ENCODE measurements at places on chromosomes 12 and 14.

DNA sequence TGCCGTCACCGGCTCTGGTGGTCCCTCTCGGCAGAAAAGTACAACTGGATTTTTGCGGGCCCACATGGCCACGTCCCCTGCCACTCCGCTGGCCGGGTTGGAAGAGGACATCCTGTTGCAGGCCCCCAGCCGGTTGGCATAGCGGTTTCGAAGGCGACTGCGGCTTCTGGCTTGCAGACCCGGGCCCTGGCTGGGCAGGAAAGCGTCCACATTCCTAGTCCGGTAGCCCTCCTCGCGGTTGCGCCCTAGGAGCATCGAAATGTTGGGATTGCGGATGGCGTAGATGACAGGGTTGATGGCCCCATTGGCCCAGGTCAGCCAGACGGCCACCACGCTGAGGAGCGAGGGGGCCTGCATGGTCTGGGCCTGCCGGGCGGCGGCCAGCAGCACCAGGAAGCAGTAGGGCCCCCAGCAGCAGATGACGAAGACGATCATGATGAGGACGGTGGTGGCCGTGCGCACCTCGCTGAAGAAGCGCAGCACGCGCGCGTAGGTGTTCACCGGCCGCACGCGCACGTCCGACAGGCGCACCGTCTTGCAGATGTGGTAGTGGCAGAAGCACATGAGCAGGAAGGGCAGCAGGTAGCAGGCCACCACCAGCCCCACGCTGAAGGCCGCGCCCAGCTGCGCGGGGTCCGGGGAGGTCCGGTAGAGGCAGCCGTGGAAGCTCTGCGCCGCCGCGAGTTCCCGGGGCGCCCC is 1.2 kb downstream of the GPR135 start:
- peak; percentile 39 for DNase-seq

GRCh38 chr14:31855262-31855661 is 221.8 kb upstream of the ARHGAP5 start:
- no peak for DNase-seq

- DNase-seq = no peak
Observed at GRCh38 chr12:56590237-56590830, 39.8 kb downstream of the BAZ2A start.

GRCh38 chr14:96452684-96453083 is 49.5 kb upstream of the PAPOLA start:
- DNase-seq = no peak

GRCh38 chr14:63857466-63858030 is 4.7 kb downstream of the SYNE2 start:
- peak; percentile 49 for DNase-seq

DNA sequence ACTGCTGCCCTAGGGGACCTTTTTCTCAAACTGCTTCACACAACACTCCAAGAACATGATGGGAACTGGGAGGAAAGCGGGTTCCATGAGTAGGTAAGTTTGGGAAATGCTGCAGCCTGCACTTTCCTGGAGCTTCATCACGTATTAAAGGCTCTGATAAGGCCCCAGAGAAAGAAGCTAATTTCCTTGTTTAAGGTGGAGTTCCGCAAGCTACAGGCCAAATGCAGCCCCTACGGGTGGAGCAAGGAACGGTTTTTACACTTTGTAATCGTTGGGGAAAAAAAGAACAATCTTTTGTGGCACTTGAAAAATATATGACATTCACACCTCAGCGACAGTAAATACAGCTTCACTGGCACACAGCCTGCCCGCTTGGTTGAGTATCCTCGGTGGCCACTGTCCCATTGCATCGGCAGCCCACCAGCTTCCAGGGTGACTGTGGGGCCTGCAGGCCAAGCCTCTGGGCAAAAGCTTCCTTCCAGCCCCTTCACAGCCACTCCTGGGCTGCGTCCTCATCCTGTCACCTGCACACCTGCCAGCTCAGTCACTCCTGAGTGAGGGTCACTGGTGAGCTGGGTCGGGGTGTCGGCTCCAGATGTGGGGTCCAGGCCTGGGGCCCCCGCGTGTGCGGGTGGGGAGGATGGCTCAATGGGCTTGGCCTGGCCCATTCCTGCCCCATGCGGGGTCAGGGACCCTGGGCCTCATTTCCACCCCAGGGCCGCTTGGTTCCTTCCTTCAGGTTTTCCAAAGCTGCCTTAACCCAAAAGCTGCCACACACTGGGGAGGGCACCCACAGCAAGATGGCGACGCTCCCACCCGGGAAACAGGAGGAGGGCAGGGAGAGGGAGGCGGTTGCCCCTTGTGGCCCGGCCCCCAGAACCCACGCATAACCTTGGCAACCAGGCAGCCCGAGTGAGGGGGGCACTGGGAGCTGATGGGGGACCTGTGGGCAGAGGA is 2.4 kb downstream of the AMN start:
- DNase-seq = no peak

DNA sequence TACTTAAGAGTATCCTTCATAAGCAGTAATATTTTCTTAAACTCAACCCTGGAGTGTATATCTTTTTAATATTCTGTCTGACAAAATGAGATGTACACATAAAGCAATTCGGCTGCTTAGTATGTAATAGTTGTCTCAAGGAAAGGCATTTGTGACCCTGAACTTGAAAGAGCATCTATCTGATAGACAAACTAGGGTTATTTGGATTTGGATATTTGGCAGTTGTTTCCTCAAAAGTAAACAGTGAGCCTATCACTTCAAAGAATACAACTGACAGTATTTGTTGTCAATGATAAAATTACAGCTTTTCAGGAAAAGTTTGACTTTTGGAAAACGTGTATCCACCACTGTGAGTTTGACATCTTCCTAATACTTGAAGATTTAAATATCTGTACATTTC is 123.4 kb downstream of the TGFB3 start:
- DNase-seq = no peak

GRCh38 chr12:53419756-53420155 is 3.9 kb upstream of the AMHR2 start:
- no peak for DNase-seq

GRCh38 chr14:103568952-103569351 is 6.2 kb downstream of the COA8 start:
- no peak for DNase-seq

- no peak for DNase-seq
Observed at GRCh38 chr12:99611599-99611998, 36.0 kb upstream of the GARIN6 start.

DNA sequence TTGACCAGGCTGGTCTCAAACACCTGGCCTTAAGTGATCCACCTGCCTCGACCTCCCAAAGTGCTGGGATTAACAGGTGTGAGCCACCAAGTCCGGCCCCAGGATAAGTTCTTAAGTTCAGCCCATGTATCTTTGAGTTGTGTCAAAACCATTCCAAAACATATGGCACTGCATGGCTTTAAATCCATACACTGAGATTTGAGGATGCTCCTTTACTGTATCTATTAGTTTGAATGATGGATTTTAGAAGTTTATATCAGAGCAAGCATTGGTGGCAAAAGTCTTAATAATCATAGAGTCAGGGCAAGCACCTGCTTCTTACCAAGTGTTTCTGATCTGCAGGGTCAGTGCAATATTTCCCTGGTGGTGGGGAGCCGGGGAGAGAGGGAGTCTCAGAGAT is 6.1 kb downstream of the KRT6B start:
- no peak for DNase-seq

GRCh38 chr12:114477989-114478395 is 72.0 kb upstream of the TBX5 start:
- no peak for DNase-seq

DNA sequence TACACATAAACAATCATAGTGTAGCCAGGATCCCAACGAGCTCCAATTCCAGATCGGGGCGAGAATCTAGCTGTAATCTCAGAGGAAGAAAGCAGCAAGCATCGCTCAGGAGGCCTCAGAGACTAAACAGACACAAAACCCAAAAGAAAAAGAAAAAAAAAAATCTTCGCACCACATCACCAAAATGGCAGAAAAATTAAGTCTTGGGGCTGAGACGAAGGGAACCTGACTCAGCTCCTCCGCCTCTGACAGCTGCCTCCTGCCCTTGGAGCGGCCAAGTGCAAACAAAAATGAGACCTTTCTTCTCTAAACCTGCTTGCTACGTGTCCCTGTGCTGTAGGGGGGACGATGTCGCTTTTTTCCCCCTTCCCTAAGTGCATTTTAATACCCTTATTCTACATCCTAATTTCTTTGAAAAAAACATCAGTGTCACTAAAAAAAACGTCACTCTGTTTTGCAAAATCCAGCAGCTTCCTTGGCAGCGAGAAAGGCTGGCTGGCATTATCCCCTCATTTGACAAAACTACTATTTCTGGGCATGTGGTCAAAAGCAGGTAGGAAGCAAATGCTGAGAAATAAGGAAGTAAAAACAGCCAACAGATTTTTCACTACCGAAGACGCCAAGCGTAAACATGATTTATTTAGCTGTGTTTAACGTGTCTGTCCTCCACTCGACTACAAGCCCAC is 30.5 kb downstream of the BCL11B start:
- DNase-seq = no peak

DNA sequence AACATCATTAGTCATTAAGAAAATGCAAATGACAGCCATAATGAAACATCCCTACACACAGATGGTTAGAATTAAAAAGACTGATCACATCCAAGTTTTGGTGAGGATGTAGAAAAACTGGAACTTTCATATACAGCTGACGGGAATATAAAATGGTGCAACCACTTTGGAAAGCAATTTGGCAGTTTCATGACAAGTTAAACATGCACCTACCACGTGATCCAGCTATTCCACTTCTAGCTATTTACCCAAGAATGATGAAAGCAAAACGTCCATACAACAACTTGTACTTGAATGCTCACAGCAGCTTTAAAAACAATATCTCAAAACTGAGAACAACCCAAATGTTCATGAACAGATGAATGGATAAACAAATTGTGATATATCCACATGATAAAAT is 77.9 kb upstream of the AVPR1A start:
- DNase-seq = no peak

- DNase-seq = no peak
Observed at GRCh38 chr14:90521930-90522483, 125.2 kb downstream of the CALM1 start.

DNA sequence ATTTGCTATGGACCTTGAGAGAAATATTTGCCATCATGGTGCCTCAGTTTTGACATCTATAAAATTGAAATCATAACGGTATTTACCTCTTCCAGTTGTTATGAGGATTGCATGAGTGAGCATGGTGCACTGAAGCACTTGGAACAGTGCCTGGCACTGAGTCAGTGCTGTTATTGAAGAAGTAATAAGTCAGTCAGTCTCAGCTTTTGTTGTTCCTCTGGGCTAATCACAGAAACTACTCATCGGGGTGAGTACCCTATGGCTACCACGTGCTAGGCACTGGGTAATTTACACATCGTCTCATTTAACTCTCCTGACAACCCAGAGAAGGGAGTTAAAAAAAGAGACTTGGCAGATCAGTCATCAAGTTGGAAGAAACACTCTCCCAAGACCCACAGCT is 159.5 kb upstream of the NRXN3 start:
- no peak for DNase-seq

DNA sequence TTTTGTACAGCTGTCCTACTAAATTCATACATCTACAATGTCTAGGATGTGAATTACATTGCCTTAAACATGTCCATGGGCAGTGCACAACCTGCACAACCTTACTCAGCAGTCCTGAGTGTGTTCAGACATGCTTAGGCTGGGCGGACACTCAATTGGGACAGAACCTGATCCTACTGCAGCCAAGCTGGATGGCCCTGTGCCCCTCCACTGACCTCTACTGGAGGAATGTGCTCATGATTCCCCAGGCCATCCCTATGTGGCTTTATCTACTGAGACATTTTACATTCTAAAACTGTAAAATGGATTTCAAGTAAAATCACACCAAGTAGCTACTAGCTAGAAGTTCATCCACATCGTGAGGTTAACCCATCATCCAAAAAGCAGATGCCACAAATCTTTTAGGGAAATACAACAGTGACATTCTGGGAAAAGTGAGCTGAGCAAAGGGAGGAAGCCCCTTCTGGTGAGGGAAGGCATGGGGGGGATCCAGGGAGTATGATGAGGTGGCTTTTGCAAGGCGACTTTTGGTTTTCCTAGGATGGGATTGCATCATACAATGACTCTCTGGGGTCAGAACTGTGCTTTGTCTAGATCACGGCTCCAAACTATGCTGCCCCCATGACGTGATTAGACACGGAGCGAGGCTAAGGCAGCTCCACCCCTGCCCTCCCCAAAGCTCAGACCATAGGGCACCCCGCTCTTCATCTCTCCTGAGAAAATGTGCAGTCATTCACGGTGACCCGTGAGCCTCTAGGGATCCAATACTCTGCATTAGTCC is 911.7 kb upstream of the TMEM132C start:
- no peak for DNase-seq

DNA sequence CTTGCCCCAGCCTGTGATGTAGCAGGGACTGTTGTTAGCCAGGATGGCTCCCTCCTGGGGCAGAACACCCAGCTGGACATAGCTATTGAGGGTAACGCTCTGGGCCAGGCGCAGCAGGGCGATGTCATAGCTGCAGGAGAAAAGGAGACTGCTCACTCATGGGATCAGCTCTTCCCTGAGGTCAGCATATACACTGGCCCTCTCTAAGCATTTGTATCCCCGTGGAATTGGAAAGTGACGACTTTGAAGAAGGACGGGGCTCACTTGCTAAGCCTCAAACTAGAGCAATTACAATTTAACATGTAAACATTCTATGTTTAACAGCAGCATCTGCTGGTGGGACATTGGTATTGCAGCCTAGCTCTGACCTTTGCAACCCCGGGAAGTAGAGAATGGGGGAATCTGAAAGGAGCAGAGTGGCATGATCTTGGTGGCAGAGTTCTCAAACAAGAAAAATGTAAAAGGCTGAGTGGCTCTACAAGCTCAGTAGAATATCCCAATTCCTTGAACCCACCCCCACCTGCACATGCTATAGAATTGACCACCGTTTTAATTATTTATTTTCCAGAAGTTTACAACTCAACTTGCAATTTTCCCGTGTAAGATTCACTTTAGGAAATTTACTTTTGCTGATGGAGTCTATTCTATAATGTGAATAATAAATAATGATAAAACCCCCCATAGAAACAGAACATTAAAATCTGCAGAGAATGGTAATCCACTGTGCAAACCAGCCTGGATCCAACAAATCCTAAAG is 5.0 kb downstream of the CELA1 start:
- peak; percentile 77 for DNase-seq

DNA sequence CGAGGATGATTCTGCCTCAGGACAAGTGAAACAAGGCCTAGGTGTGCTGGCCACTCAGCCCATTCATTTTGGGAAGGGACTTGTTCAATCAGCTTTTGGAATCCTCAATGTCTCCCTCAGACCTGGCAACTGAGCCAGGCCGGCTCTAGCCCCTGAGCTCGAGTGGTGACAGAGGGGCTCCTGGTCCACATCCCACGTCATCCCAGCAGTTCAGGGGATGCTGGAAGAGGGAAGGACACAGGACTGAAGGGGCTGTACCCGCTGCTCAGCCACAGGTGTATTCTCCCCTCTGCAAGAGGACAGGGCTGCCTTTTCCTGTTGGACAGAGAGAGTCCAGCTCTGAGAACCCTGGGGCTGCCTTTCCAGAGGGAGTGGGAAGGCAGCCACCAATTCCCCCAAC is 244.6 kb upstream of the SFSWAP start:
- DNase-seq = no peak

- DNase-seq = no peak
Observed at GRCh38 chr12:39502726-39503125, 59.8 kb upstream of the KIF21A start.

- DNase-seq = no peak
Observed at GRCh38 chr14:64391113-64391725, 3.1 kb downstream of the MTHFD1 start.

- no peak for DNase-seq
Observed at GRCh38 chr12:2653461-2653965, 141.3 kb upstream of the FKBP4 start.

- DNase-seq = no peak
Observed at GRCh38 chr14:97283426-97283825, 486.2 kb downstream of the VRK1 start.
